ENCODE measurements at places on chromosomes 3 and 15.

- DNase-seq, result no peak
These were observed 119.1 kb downstream of the OPA1 start for GRCh38 chr3:193711964-193712598.

- no peak for DNase-seq
These were observed 24.6 kb upstream of the LRRFIP2 start for GRCh38 chr3:37198996-37199395.

- DNase-seq, result no peak
These were observed 23.1 kb downstream of the FGD5 start for GRCh38 chr3:14841836-14842235.

DNA sequence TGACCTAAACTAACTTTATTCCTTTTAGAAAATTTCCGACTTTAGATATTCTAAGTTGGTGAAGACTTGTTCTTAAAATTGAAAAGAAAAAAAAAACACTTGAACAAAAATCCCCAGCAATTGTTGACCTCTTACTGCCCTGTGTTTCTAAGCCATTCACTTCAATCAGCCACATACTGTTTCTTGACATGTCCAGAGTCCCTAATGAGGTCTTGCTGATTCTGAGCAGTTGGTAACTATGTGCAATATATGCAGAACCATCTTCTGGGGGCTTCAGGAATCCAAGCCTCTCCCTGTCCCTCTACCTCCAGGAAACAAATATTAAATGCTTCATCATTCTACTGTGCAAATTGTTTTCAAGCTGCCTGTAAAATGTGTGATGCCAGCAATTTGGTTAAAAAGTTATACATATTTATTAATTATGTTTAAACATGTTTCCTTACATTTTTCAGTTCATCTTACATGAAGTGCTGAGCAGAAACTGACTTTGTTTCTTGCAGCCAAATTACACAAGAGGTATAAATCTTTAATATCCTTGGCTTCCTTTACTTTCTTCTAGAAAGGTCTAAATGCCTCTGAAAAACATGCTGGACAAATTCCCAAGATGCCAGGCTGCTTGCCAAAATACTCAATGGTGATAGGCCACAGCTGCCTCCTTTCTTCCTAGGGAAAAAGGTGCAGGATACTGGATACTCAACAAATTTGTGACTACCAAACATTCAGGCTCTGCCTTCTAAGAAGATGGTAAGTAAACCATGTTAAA is 19.8 kb upstream of the GYG1 start:
- no peak for DNase-seq

- no peak for DNase-seq
These were observed 12.0 kb downstream of the EFCAB12 start for GRCh38 chr3:129416415-129416814.

- peak; percentile 57 for DNase-seq
These were observed 361.0 kb downstream of the SHQ1 start for GRCh38 chr3:72487078-72487765.

- no peak for DNase-seq
These were observed 9.3 kb downstream of the DIS3L start for GRCh38 chr15:66302489-66303278.

DNA sequence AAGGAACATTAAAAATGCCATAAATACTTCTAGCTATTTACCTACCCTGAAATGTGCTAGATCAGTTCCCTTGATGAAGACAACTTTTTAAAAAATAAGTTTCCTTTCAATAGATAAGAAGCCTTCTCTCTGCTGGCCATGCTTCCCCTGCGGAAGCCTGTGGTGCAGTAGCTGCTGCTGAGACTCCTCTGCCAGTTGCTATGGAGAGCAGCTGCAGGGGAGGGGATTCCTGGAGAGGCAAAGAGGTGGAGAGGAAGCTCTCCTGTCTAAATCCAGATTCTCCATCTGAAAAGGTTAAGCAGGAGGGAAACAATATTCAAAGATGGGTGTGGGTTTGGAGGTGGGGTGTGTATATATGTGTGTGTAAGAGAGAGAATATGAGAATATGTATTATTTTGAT is 69.8 kb upstream of the BFSP2 start:
- DNase-seq, result no peak

DNA sequence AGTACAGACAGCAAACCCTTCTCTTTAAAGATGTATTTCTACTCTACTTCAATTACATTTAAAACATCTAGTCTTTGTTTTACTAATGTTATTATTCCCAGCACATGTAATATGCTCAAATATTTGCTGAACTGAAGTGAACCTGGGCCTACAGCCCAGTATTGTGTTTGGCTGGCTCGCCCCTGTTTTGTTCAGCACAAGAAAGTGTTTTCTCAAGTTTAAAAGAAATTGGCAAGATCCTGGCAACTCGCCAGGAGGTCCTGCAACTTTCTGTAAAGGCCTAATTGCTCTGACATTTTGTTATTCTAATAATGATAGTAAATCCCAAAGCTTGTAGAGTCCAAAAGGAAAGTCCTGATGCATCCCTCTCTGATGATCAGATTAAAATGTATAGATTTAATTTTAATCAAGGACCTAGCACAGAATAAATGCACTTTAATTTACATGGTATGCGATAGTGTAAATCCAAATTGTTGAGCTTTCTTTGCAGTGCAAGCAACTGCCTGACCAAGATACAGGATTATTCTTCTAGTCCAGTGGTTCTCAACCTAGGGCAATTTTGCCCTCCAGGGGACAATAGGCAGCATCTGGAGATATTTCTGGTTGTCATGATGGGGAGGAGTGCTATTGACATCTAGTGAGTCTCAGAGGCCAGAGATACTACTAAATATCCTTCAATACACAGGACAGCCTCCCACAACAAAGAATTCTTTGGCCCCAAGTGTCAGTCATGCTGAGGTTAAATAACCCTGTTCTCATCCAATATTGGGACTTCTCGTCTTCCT is 35.7 kb upstream of the TMOD3 start:
- no peak for DNase-seq

- no peak for DNase-seq
These were observed 22.2 kb downstream of the MESD start for GRCh38 chr15:80967451-80967850.

DNA sequence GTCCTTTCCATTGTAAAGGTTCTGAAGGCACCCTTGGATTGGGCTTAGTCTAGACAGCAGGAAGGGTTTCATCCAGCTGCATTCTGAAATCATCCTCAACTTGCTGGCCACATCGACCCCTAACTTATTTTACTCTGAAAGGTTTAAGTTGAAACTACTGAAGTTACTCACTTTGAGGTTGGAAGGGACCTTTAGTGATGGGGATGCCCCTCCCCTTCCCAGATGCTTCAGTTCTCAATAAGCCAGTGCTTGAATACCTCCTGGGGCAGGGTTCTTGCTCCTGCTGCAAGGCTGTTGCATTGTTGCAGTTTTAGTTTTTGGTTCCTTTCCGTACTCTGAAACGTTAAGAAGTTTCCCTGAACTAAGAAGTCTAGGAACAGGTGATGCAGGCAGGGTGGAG is 26.4 kb downstream of the FGD5 start:
- no peak for DNase-seq

- DNase-seq, result no peak
These were observed 43.2 kb downstream of the LDHAL6B start for GRCh38 chr15:59249816-59250215.

DNA sequence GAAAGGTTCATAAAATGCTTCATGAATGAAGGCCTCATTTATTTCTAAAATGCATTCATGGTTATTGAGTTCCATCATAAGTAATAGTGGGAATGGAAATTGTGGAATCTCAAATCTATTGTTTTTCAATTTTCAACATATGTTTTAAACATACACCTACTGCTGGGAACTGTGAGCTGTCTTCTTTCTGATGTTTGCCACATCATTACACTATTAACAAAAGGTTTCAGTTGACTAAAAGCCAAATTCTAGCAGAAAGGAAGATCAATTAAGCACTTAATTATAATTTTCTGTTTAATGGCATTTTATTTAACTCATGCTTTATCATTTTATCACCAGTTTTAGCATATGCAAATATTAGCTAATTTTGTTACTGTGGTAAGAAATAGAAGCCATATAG is 13.8 kb upstream of the TBC1D23 start:
- DNase-seq, result no peak

DNA sequence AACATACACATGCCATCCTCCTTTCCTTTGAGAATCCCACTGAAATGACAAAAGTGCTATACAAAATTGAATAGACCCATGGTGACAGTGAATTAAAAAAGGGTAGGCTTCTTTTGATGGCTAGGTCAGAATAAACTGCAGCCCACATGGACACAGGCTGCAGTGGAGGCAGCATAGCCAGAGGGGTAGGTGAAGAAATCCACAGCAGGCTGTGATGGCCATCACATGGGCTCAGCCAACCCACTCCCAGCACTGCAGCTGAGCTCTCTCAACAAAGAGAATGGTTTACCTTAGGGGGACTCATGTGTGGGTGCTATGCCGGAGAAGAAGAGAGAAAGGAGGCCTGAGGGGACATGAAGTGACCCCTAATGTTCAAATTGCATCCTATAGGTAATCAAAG is 331.1 kb downstream of the CHST2 start:
- no peak for DNase-seq

DNA sequence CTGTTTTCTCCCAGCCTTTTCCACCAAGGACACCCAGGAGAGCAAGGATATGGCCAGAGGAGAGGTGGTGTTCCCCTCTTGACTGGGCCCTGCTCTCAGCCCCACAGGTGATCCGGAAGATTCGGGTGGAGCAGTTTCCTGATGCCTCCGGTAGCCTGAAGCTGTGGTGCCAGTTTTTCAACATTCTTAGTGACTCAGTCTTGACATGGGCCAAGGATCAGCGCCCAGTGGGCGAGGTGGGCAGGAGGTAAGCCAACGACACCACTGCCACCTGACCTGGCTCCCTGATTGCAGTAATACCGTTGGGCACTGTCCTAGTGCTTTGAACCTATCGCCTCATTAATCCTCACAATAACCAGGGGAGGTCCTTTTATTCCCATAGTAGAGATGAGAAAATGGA is 25.3 kb upstream of the SLC28A1 start:
- no peak for DNase-seq

GRCh38 chr3:117003501-117003900 is 293.9 kb downstream of the TUSC7 start:
- no peak for DNase-seq

- DNase-seq, result no peak
These were observed at the start of gene ATP10A for GRCh38 chr15:25863111-25863967. ATP10A (minus strand) TSS chr15:25863327; CDS start chr15:25863096, 231 bp downstream.

GRCh38 chr15:35854316-35854715 is 308.4 kb upstream of the DPH6 start:
- no peak for DNase-seq

DNA sequence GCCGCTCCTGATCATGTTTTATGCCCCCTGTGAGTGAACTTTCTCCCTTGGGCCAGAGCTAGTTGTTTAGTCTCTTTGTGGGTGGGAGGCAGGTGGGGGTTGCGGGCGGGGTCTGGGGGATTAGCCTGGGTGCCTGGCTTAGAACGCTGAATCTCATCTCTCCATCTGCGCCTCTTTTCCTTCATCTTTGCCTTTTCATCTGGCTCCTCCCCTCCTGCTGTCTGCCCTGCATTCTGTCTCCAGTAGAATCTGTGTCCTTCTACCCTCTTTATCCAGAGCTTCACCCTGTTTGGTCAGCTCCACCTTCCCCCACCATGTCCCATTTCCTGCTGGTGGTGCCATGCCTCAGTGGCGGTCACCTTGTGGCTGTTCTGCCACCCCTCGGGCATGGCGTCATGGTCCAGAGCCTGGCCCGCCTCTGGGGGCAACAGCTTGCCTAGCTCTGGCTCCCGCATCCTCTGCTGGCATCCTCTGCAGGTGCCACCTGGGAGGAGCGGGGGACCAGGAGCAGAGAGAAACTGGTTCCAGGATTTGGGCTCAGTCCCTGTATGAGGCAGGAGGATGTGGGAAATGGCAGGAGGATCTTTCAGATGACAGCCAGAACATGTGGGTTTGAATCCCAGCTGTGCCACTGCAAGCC is 44.3 kb downstream of the PDIA5 start:
- DNase-seq, result no peak

- DNase-seq, result no peak
These were observed 34.1 kb downstream of the ACP3 start for GRCh38 chr3:132351222-132351806.

- DNase-seq, result no peak
These were observed 777.9 kb downstream of the NTRK3 start for GRCh38 chr15:87478687-87479072.

GRCh38 chr15:33451385-33451784 is 140.6 kb downstream of the RYR3 start:
- DNase-seq, result no peak

- no peak for DNase-seq
These were observed 98.0 kb upstream of the TLE3 start for GRCh38 chr15:70195587-70196305.

- no peak for DNase-seq
These were observed 10.1 kb downstream of the PP2D1 start for GRCh38 chr3:20001932-20002331.

- DNase-seq, result no peak
These were observed 561 bp downstream of the RPAP1 start for GRCh38 chr15:41543521-41543870.

GRCh38 chr3:24033818-24034217 is 88.7 kb downstream of the NR1D2 start:
- DNase-seq, result no peak

DNA sequence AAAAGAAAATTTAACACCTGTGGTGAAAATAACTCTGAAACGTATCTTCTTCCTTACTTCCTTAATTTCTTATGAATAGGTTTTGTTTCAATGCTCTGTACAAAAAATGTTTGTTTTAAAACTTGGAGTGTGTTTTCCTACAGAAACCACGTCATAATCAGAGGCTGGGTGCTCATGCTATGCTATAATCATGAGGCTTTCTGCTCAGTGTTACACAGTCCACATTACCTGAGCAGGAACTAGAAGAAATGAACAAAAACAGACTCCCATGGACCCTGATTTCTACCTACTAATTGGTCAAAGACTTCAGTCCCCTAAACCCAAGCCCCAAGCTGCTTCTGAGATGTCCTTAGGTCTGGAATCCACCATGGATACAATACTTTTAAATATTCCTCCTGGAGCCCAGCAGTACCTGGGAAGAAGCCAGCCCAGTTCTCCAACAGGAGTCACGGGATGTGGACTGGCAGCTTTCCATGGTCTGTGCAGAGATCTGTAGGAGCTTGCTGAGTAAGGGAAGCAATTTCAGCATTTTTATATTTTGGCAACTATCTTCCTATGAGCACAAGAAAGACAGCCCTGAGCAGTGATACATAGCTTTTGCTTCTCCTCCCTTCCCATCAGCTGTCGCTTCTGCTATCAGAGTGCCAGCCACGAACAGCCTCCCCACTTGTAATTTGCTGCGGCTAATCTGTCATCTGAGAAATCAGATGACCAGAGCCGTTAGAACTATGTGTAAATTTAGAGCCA is 65.6 kb downstream of the WDR72 start:
- no peak for DNase-seq

- DNase-seq, result no peak
These were observed 39.8 kb downstream of the CD47 start for GRCh38 chr3:108051005-108051404.

GRCh38 chr15:60643555-60643954 is 164.6 kb upstream of the ICE2 start:
- DNase-seq, result no peak

All from dermis microvascular lymphatic vessel endothelial cell (primary cell).